Transverse colon (tissue), 4 donors: ENCODE measurements at places on chromosomes 12 and 14.

DNA sequence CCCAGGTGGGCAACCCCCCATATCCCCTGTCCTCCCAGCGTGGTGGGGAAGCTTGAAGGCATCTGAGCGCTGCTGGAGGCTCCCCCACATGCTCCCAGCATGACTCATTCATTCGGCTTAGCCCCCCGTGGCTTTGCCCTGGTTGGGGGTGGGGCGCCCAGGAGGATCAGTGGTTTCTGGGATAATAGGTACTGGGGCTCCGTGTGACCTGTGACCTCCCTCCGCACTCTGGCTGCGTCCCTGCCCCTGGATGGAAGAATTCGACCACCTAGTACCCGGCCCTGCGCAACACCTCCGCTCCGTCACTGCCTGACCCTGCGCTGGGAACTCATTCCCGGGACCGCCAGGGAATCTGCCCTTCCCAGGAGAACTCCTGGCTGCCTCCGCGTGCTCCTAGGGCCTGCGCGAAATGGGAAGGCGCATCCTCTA is 120.1 kb downstream of the AACS start:
- DNase-seq, result no peak

GRCh38 chr12:96136161-96136560 is 58.0 kb upstream of the ELK3 start:
- no peak for DNase-seq

GRCh38 chr14:24690492-24690891 is 56.5 kb upstream of the GZMB start:
- DNase-seq, result no peak

DNA sequence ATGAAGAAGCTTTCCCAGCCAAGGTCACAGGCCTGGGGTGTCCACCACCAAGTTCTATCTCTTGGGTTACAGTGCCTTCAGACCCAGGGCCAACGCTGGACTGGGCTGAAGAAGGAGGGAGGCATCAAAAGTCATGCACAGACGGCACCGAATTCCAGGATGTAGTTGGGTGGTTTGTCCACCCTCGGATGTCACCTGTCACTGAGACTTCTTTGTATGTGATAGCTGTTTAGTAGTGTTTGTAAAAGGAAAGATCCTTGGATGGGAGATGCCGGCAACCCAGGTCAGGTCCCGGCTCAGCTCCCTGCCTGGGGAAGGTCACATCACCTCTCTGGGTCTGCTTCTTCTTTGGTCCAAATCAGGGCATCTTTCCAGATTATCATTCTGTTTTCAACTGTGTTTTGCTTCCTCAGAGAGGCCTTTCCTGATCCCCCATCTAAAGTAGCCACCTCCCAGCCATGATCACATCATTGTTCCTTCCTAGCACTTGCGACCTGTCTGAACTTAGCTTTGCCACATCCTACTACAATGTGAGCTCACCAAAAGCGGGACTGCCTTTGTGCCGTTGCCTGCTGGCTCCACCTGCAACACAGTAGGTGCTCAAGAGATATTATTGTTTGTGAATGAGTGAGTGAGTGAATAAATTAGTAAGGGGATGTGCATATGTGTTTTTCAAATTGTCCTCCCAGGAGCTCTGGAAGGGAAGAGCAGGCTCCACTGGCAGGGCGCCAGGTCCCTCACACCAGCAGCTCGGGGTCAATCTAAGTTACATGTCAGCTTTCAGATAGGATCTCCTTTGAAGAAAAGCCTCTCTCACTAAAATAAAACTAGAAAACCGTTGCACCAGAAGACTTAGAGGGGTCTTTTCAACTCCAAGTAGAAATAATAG is 2.1 kb downstream of the TSPAN11 start:
- DNase-seq, result no peak

GRCh38 chr14:21070083-21070609 is at the start of gene ARHGEF40:
TSS of gene ARHGEF40 (plus strand) at chr14:21070304. CDS start at chr14:21070397, 93 bp downstream.
- peak; percentile 69 for DNase-seq

GRCh38 chr12:126944684-126945083 is 1322.3 kb upstream of the TMEM132C start:
- no peak for DNase-seq

DNA sequence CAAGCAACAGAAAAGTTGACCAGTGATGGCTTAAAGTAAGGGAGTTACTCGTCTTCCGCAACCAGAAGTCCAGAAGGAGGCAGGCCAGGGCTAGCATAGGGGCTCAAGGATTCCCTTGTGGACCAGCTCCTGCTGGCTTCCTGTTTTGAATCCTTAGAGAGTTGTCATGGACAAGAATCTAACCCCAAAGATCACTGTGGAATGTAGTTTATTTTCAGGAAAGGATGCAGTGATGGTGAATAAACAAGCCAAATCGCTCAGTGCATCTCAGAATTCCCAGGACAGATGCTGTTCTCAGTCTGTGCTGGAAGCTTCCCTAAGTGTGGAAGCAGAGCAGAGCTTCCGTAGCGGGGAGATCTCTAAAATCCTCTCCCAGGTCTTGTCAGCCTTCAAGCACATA is 311.3 kb downstream of the C12orf75 start:
- DNase-seq, result no peak

DNA sequence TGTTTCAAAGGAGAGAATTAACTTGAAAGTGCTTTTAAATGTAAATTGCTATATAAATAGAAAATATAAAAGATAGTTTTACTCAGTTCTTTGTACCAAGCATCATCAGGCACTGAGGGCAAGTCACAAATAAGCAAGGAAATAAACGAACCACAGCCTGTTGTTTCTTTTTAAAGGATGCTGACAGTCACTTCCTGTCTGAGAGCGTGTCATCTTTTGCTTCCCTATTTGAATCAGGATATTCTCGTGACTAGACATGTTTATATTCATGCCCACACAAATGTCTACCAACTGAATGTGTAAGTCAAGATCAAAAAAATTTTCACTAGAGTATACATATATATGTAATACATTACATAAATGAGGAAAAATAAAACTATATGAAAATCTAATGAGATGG is 31.4 kb upstream of the SLC2A13 start:
- no peak for DNase-seq

DNA sequence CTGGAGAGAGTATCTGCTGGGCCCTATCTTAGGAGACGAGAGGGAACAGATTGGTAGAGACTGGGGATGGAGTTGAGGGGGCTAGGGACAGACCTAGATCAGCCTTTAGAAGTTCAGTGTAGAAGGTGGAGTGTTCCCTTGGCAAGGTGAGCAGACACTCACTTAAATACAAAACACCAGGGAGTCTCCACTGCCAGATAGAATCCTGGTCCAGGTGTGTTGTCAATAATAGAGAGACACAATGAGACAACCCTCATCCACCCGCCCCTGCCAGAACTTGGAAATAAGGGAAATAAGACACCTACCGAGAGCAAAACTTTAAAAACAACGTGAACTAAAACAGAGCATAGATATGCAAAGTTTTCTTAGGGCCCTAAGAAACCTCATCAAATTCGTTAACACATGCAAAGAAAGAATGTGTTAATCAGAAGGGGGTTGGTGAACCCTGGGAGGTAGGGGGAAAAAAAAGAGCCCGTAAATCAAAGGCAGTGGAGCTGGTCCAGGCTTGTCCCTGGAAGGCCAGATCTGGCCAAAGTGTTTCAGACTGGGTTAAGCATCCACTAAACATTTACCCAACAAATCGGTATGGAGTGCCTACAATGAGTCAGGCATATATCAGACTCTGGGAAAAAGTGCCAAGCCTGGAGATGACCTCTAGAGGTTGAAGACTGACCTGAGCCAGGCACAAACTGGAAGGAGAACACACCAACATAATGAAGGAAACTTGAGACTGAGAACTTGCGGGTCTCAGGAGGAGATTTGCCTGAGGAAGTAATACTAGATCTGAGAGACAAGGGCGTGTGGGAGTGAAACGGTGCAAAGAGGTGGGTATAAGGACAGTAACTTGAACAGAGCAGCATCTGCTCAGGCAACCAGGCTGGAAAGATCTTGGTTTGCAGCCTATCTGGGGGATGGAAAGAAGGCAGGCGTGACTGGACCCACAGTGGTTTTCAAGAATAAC is 37.0 kb upstream of the OTX2 start:
- DNase-seq, result no peak

DNA sequence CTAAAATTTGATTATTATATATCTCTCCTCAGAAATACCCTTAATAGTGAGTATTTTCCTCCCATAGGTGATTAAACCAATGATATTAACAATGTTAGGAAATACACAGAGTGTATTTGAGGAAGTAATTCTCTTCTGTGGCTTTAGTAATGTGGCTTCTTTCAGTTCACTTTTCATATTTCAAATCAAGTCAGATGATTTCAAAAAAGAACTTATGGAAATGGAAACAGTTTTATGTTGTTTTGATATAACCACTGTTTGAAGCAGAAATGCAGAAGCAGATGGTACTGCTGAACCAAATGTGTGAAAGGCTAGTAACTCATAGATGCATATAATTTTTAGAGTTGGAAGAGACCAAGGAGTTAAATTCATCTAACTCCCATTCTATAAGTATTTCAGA is 1.9 kb upstream of the GPR33 start:
- no peak for DNase-seq

- peak; percentile 43 for DNase-seq
Observed at GRCh38 chr12:2959505-2960389, 550 bp downstream of the TEAD4 start.

- no peak for DNase-seq
Observed at GRCh38 chr12:47717046-47717442, 8.2 kb downstream of the ENDOU start.

DNA sequence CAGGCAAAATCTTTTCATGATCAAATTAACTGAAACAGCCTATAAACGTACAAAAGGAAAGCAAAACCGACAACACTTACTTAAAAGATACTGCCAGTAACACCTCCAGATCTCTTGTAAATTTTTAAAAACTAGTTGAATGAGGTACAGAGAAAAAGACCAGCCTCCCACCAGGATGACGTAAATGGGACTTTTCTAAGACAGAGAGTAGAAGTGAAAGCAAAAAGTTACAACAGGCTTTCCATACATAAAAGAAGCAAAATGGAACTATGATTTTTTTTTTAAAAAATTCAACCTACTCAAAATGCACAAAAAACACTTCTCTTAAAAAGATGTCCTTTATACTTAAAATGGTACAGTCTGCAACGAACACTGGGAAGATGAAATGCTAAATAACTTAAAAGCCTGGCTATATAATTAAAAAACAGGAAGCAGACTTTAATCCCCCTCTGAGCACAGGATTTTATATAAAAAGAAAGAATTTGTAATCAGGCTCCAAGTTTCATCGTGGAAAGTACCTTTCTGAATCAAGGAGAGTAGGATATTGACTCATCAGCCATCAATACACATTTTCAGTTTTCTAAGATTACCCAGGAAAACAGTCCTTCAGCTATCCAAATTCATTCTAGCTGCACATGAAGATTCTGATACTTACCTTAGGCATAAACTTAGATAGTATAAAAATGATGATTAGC is 14.2 kb upstream of the MYO1A start:
- DNase-seq, result no peak

GRCh38 chr14:49586673-49587460 is 687 bp upstream of the RPS29 start:
- DNase-seq, result peak; percentile 27

- DNase-seq, result no peak
Observed at GRCh38 chr12:70671698-70672097, 34.5 kb upstream of the PTPRB start.

- DNase-seq, result peak; percentile 79
Observed at GRCh38 chr14:104977681-104978653, at the start of gene AHNAK2. TSS of gene AHNAK2 (minus strand) at chr14:104978374. CDS start at chr14:104978237, 137 bp downstream.

DNA sequence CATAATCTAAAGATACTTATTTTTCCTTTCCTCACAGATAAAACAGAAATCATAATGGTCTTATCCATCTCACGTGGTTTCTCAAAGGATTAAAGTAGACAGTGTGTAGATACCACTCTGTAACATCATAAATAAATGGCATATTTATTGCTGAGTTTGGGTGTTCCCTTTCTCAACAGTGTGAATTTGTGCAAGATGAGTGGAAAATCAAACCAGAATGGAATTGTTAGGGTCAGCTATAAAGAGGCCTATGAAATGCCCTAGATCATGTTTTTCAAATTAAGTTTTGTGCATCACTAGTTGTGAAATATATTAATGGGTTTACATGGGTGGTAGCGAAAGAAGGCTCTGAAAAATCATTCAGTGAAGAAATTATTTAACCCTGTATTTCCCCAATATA is 216.3 kb upstream of the GARIN6 start:
- no peak for DNase-seq

GRCh38 chr12:87866578-87867292 is 162.5 kb downstream of the C12orf50 start:
- DNase-seq, result no peak

- no peak for DNase-seq
Observed at GRCh38 chr14:100594625-100594951, 7.4 kb upstream of the BEGAIN start.

DNA sequence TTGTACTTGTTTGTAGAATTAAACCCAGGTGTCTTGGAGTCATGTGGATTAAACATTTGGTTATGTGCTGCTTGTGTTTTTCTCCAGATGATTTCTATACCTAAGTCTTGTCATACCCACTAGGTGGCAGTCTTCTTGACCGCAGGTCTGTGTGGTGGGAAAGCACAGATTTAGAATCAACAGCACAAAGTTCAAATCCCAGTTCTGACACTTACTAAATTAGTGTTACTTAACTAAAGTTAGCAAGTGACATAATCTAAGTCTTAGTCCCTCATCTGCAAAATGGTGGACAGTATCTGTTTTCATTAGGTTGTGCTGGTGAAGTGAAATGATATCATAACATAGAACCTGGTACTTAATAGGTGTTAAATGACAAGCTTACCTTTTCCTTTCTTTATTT is 151.0 kb upstream of the ARHGAP5 start:
- DNase-seq, result no peak

DNA sequence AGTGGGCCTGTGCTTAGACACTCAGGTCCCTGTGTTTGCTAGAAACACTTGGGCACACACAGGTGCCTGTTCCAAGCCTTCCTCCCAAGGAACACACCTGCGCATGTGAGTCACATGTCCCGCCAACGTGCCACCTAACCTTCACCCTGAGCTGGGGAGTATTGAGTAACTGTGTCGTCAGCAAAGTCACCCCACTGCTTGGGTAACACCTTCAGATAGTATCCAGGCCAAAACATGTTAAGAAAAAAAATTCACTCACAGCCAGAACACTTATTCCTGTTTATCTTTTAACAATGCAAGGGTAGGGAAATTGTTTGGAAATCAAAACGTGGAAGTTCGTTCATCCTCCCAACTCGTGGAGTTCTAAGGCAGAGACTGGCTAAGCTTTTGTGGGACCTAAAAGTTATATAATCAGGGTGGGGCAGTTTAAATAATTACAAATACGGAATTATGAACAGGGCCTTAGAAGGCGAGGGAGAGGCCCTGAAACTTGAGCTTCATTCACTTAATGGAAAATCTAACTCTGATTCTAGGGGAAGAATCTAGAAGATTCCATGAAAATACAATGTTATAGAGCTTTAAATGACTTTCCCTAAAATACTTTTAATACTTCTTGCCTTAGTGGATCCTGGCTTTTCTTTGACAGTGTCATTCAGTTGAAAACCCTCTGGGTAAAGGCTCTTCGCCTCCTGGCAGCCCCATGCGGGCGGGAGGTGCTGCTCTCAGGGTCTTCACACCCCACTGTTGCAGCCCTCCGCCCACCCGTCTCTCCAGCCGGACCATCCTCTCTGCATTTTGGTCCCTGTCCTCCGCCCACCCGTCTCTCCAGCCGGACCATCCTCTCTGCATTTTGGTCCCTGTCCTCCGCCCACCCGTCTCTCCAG is 30.3 kb upstream of the ADIPOR2 start:
- DNase-seq, result peak; percentile 88
